Activated CD4-positive, CD25-positive, alpha-beta regulatory T cell treated with anti-CD3 and anti-CD28 coated beads, Interleukin-2, amount 50 U/mL, for 24 hours (primary cell): ENCODE measurements at places on chromosomes 2 and 18.

DNA sequence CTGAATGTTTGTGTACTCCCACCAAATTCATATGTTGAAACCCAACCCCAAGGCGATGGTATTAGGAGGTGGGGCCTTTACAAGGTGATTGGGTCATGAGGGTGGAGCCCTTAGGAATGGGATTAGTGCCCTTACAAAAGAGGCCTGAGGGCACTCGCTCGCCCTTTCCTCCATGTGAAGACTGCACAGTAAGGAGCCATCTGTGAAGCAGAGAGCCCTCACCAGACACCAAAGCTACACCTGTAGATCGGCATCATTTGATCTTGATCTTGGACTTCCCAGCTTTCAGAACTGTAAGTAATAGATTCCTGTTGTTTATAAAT lies 62.9 kb upstream of the FZD7 start:
- no peak for ATAC-seq

DNA sequence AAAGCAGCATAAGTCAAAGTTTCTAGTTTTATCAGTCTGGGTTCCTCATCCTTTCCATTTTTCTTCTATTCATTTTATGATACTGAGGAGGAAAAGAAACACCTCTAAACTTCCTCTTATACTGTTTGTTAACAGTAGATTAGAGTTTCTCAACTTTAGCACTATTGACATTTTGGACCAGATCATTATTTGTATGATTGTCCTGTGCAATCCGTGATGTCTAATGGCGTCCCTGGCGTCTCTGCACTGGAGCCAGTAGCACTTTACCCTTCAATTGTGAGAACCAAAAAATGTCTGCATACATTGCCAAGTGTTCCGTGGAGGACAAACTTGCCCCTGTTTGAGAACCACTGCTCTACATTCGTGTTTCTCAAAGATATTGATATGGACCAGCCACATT lies 25.2 kb downstream of the PTPN4 start:
- no peak for ATAC-seq

DNA sequence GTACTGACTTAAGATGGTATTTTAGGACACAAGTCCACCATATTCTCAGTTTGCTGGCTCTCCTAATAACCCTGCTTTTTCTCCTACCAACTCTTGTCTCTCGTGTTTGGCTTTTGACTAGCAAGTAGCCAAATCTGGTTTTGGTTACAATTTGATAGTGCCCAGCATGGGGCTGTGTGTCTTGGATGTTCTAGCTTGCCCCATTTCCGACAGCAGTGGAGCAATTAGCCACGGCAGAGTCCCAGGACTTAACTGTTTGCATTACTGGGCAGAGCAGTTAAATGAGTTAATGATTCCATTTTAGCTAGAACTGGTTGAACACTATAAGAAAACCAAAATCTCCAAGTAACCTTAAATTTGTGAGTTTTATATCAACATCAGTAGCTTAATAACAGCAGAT lies 18.6 kb upstream of the SPAG16 start:
- no peak for ATAC-seq

GRCh38 chr2:12796657-12797056 lies 79.9 kb downstream of the TRIB2 start:
- no peak for ATAC-seq

DNA sequence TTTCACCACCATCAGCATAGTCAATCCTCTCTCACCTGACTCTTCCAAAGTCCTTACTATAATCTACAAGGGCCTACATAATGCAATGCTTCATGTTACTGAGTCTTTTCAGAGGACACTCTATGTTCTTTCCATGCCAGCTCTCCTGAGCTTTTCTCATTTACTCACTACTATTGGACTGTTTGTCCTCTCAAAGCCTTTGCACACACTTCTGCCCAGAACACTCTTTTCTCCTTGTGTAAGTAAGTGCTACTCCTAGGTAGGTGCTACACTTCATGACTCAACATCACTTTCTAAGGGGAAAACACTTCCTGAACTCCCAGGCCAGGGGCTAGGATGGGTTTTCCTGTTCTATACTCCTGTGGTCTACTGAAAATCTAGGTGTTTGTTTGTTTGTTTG lies 82.5 kb upstream of the GULP1 start:
- no peak for ATAC-seq

GRCh38 chr2:30300456-30301221 lies 69.3 kb downstream of the LBH start:
- no peak for ATAC-seq

GRCh38 chr2:118319271-118319684 lies 231.0 kb downstream of the INSIG2 start:
- no peak for ATAC-seq

DNA sequence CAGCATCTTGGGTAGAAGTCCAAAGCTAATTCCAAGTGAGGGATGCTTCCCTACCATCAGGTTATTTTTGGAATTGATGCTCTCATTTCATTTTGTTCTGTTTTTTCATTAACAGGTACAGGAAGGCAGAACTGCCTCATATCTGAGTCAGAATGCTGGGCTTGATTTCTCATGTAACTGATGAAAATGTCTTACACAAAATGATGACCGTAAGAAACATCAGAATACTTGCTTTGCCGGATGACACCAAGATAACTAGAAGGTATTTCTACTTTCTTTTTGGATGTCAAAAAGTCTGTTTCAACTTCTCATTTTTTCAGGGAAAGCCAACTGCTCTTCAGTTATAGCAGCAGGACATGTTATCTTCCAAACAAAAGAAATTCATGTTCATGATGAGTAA lies 62.6 kb downstream of the ETAA1 start:
- no peak for ATAC-seq

DNA sequence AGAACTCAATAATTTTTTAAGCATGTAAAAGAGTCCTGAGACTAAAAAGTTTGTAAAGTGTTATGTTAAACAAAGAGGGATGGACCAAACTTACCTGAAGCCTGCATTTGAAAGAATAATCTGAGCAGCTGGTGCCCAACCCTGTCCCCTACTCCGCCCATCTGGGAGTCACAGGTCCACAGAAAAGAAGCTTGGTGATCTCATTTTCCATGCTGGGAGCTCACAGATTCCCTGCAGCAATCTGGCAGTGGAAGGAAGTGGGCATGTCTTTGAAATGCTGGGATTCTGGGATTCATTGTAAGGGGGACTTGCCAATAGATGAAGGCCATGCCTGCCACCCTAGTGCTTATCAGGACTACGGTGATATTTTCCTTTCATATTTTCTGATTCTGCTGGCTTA lies 17.9 kb downstream of the CDH2 start:
- ATAC-seq: no peak

DNA sequence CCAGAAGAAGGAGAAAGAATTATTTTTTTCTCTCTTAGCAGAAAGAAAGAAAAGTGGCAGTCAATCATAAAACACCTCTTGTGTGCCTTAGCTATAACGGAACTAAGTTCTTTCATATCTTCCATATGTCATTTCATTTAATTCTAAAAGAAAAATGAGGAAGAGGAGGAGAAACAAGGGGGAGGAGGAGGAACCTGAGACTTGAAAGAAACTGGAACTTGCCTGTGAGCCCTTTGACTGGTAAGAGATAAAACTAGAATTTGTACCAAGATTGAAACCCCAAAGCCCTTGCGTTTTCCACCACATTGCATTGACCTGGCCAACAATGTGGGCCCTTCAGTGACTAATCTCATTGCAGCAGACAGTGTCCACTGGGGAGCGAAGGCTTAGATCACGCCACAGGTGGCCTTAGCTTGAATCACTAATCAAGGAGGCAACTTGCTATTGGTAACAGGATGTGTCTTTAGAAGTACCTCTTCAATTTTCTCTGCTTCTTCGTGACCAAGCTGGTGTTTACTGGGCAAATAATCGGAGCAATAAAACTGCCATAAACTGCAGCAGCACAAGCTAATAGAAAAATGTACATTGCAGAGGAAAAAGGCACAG lies 307.9 kb downstream of the CLIP4 start:
- ATAC-seq: no peak

DNA sequence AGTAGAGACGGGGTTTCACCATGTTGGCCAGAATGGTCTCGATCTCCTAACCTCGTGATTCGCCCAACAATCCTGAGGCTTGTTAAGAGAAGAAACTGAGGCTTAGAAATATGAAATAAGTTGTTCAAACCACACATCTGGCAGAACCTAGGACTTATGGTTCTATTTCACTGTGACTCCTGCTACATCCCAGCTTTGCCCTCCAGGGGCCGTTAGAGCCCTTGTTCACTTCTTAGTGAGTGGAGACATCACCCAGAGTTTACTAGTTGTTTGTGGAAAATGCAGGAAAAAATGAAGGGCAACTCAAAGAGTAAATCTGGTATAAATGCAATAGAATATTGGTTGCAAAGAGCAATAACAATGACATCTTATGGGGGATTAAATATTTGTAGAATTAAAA lies 43.9 kb downstream of the MARCHF4 start:
- no peak for ATAC-seq

- ATAC-seq: no peak
Observed at GRCh38 chr2:218577482-218578220, 9.0 kb downstream of the CNOT9 start.

DNA sequence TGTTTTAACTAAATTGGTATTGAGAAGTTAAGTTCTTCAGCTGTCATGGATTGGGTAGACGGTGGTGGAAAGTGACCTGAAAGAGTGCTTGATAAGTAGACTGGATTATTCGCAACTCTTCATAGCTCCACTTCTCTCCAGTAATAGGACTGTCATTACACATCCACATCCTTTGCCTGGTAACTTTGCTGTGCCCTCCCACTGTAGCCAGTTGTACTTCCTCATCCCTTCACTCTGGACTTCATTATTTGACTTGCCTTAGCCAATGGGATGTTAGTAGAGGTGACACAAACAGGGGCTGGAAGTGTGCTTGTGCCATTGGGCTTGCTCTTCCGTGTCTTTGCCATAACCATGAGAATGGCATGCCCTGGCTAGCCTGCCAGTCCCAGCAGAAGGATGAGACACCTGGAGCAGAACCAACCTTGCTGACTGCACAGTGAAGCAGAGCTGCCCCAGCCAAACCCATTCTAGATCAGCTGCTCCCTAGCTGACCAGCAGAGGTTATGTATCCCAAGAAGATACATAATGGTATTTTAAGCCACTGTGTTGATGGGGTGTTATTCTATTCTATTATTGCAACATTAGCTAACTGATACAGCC lies 16.9 kb downstream of the QPCT start:
- ATAC-seq: no peak

- ATAC-seq: no peak
Observed at GRCh38 chr2:240146141-240146561, 5.7 kb upstream of the OTOS start.

GRCh38 chr18:55780586-55781071 lies 192.6 kb upstream of the TCF4 start:
- no peak for ATAC-seq

DNA sequence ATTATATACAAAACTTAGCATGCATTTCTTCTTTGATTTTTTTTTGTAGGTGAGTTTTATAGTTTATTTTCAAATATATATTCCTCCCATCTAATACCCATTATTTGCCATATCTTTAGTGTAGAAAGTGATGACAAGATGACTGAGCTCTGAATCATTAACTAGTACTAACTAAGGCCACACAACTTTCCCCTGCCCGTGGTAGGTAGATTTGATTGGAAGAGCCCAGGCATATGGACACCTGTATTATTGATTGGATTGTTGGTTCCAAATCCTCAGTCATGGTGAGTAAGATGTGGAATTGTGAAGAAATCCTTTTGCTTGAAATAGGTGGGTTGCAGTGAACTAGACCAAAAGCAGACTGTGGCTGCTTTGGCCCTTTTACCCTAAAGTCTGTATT lies 54.8 kb downstream of the ABI2 start:
- ATAC-seq: no peak

- no peak for ATAC-seq
Observed at GRCh38 chr2:219453671-219454590, 19.3 kb downstream of the SPEG start.

GRCh38 chr2:47528874-47529273 lies 125.9 kb downstream of the MSH2 start:
- ATAC-seq: no peak

- ATAC-seq: no peak
Observed at GRCh38 chr18:9008200-9008708, 94.2 kb upstream of the NDUFV2 start.

- no peak for ATAC-seq
Observed at GRCh38 chr18:10514082-10514481, 11.7 kb upstream of the NAPG start.

GRCh38 chr2:162677476-162677875 lies 161.1 kb downstream of the KCNH7 start:
- no peak for ATAC-seq

DNA sequence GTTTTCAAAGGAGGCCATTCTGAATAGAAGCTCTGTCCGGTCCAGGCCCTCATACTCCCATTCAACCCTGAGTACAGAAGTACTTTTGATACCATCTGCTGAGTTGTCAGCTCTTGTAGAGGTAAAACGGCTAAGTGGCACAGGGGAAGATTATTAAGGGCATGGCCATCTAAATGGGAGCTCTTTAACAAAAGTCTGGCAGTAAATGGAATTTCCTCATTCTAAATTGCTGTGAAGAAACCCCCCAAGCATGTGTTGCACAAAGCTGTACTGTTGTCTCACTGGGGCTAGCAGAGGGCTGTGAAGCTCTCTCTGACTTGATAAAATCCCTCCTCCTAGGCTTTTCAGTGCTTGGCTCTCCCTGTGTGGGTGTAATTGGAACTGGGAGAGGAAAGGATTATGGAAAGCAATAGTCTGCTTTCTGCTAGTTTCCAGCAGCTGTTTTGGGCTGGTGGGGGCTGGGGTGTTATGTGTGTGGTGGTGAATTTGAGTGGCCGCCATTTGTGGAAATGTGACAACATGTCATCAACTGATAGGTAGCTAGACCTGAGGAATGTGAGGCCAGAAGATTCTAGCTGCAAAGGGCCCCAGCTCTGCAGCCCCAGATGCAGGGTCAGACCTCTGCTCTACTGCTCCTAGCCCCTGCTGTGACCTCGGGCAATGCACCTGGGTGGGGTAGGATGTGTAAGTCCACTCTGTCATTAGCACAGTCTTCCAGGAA lies 65.1 kb downstream of the MAP4K4 start:
- ATAC-seq: no peak

- peak; percentile 17 for ATAC-seq
Observed at GRCh38 chr2:191376981-191377629, 131.9 kb downstream of the MYO1B start.

- ATAC-seq: peak; percentile 36
Observed at GRCh38 chr2:72745679-72746368, 80.0 kb downstream of the EXOC6B start.

DNA sequence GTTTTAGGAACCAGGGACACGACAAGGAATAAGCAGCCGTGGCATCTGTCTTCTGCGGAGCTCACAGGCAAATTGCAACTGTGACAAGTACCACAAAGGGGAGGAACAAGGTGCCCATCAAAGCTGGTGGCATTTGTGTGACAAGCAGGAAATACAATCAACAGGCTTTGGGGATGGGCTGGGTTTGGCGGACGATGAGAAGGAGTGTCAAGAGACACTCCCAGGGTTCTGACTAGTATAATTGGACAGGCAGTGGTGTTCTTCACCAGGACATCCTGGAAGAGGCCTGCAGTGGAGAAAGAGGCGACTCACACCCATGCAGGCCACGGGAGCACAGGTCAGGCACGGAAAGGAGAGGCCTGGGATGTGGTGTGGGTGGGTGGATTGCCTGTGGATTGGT lies 14.2 kb upstream of the SPATA3 start:
- ATAC-seq: no peak

- no peak for ATAC-seq
Observed at GRCh38 chr2:8884812-8885211, 47.4 kb upstream of the KIDINS220 start.

- ATAC-seq: no peak
Observed at GRCh38 chr2:228652366-228652765, 470.9 kb upstream of the SPHKAP start.

- no peak for ATAC-seq
Observed at GRCh38 chr2:43759195-43759594, 14.6 kb upstream of the DYNC2LI1 start.

GRCh38 chr2:235244255-235245220 lies 249.3 kb upstream of the AGAP1 start:
- no peak for ATAC-seq
